ACHN (cell line): ENCODE measurements at places on chromosomes 2 and 18.

- DNase-seq = peak; percentile 42
Observed at GRCh38 chr2:25251422-25252273, 83.3 kb upstream of the POMC start.

- no peak for DNase-seq
Observed at GRCh38 chr2:14896330-14897030, 264.0 kb downstream of the LRATD1 start.

DNA sequence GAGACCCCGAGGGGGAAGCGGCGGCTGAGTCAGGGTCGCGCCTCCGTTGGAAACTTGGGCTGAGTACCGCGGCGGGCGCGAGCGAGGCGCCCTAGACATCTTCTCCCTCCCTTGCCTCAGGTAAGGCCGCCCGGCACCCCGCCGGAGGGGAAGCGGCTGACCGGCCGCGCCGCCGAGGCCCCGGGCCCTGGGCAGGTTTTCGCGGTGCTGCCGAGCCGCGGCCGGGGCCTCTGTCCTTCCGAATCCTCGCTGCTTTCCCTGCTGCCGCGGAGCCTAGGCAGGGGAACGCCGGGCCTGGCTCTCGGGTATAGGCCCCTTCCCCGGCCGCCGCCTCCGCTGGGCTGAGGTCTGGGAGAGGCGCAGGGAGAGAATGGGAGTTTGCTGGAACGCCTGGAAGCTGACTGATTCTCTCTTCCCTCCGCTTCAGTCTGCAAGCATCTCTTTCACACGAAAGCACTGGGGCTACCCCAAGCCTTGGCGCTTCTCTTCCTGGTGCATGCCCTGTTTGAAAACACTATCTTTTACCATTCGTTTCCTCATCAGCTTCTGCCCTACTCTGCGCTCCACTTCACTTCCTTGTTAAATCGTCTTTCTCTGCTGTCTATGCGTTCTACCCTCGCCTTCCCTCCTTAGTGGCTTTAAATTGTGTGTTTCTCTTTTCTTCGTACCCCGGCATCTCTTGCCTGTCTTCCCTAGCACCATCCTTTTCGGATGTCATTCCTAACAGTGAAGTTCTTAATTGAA is 652 bp downstream of the PPM1B start:
- DNase-seq = peak; percentile 68

DNA sequence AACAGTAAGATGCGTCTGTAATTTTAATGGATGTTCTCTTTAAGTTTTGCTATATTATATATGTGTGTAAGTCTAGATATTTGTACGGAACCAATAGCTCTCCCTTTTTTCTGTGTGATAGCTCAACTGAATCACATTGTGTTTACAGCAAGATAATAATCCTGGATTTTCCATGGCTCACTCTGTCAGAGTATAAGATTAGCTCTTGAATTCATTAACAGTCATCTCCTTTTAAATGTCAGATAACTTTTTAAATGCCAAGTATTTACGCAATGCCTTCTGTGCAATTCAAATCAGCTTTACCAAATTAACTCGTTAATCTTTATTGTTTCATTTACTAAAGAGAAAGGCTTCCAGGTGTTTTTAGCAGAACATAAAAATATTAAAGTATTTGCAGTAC is 76.9 kb downstream of the KIAA2012 start:
- DNase-seq = no peak

GRCh38 chr2:16330012-16330411 is 335.6 kb downstream of the CYRIA start:
- DNase-seq = no peak

DNA sequence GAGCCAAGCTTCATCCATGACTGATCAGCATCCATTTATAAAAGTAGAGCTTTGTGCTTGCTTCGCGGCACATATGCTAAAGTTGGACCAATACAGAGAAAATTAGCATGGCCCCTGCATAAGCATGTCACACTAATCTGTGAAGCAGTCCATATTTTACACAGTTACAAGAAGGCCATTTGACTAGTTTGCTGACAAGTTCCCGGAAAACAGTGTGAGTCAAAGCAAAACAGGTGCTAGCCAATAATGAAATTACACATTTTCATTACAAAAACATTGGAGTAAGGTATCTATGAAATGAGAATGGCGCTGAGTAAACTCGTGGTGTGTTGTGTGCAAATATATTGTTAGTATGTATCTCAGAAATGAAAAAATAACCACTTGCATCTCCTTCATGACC is 4.7 kb downstream of the ANKRD62 start:
- no peak for DNase-seq
